Transverse colon (tissue), 4 donors: ENCODE measurements at places on chromosomes 4 and X. TPM values are rescaled to one million over a fixed set of nuclear protein-coding genes. Genes with fewer than 3 reads are reported as not detected.

DNA sequence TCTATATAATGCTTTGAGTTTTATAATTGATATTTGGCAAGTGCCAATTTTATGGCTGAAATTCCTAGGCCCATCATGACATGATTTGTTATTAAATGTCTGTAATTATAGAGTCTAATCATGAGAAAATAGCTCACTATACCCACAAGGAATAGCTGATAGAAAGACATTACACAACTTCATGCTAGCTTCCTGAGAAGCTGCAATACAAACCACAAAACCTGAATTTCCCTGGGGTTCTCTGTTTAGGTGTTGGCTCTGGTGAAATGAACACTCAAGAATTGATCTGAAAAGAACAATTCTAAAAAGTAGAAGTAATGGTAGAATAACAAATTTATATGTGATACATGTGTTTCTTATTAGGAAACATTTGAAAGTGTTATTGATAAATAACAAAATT lies 169.6 kb downstream of the GASK1B start:
- H3K36me3 ChIP-seq, result no peaks in the 10 kb centered on the region
- no peak overlapping the region for H3K4me3 ChIP-seq
- H3K27me3 ChIP-seq, result no peaks in the 10 kb centered on the region
- no peak for DNase-seq

- H3K4me1 ChIP-seq, result no peaks in the 10 kb centered on the region
- no peaks in the 10 kb centered on the region for H3K36me3 ChIP-seq
- no peak overlapping the region for H3K4me3 ChIP-seq
- no peak for DNase-seq
These were observed 73.3 kb downstream of the TSPAN7 start for GRCh38 chrX:38634665-38635064.

DNA sequence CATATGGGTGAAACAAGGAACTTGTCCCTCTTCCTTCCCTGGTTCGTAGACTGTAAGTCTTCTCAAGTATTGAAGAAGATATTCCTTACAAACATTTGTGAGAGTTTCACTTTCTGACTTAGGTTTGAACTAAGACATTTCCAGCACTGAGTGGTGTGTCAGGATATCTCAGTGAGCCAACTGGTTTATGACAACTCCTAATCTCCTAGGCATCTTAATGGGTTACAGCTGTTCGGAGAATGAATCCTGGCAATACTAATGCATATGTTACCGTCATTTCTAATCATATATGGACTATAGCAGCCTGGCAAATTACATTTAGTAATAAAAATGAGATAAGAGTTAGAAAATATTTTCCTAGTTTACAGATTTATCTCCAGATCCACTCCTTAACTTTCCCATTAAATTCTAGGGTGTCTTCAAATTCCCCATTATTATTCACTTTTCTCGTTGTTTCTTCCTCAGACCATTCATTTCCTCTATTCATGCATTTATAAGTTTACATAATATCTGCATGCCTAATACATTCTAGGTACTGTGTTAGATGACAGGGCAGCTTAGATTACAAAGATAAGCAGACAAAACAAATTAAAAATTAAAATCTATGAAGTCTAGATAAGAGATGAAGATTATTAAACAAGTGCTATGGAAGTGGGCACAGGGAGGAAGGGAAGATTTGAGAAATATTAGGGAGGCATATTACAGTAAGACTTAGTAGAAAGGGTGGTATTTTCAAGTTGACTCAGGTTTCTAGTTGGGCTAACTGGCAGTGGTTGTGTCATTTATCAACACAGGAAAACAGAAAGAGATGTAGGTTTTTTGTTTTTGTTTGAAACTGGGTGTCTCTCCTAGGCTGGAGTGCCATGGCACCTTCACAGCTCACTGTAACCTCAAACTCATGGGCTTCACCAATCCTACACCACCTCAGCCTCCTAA lies 173.9 kb downstream of the WDFY3 start:
- H3K27me3 ChIP-seq, result no peaks in the 10 kb centered on the region
- no peak overlapping the region for H3K4me3 ChIP-seq
- DNase-seq, result no peak
- H3K36me3 ChIP-seq, result no peaks in the 10 kb centered on the region

GRCh38 chr4:161189286-161190134 lies 974.3 kb downstream of the FSTL5 start:
- no peaks in the 10 kb centered on the region for H3K27me3 ChIP-seq
- H3K4me1 ChIP-seq, result no peaks in the 10 kb centered on the region

ARR3 gene
- total RNA-seq, result 2.9 TPM

SATL1 gene
- total RNA-seq, result not detected

GALNT7 gene
- 31.4 TPM for total RNA-seq
